GM06990 (cell line): ENCODE measurements at places on chromosomes 3 and 15.

DNA sequence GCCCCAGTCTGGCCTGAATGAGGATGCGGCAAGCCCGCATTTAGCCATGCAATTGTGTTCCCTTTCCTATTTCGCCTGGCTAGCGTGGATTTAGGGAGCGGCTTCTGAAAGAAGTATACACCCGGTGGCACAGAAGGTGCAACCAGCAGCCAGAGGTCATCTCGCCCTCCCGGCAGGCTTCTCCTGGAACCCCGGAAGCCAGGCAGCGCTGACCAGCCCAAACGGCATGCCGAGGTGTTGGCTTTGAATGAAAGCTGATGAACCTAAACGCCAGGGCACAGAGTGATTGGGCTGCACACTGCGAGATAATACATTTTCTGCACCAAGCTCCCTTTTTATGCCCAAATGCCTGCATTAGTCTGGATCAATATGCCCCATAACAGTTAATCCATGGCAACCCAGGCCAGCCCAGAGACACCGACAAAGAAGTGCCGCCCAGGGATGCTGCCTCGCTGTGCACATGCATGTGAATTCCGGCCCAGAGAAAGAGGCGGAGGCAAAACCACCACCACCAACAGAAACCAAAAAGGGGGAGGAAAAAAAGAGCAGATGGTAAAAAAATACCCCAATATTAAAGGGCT lies 1.4 kb downstream of the SRGAP3 start:
- no peak for DNase-seq

DNA sequence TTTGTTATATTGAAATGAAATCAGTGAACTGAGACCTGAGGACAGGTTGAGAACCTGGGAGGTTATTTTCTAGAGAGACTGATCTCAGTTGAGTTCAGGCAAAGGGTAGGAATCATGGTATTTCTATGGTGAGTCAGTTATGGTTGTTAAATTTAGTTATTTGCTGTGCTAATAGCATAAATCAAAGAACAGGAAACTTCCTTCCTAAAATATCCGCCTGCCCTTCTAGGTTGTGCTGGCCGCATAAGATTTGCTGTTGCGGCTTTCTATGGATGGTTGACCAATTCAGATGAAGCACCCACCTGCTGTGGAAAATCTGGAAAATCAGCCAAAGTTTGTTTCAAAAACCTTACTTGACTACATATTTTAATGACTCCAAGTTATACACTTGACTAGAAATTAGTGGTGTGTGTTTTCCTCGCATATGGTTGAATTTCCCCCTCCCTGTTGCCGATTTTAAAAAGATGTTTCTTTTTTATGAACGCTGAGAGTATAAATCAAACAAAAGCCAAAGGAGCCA lies 52.6 kb downstream of the PLCL2 start:
- no peak for DNase-seq

DNA sequence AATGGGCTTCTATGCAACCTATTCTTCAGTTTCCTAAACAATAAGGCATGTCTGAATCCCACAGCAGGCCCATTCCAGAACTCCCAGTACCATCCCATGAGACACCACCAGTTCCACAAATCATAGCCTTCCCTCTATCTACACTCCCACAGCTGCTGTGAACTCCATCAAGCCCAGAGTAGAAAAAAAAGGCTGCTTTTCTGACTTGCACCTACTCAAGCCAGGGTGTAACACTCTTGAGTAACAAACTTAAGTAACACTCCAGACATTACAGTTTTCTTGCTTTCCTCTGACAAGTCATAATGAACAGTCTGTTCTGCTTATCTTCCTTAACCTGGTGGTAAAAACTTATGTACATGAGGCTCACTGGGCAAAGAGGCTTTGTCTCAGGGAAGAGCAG lies 283.1 kb downstream of the NFKBIZ start:
- no peak for DNase-seq

DNA sequence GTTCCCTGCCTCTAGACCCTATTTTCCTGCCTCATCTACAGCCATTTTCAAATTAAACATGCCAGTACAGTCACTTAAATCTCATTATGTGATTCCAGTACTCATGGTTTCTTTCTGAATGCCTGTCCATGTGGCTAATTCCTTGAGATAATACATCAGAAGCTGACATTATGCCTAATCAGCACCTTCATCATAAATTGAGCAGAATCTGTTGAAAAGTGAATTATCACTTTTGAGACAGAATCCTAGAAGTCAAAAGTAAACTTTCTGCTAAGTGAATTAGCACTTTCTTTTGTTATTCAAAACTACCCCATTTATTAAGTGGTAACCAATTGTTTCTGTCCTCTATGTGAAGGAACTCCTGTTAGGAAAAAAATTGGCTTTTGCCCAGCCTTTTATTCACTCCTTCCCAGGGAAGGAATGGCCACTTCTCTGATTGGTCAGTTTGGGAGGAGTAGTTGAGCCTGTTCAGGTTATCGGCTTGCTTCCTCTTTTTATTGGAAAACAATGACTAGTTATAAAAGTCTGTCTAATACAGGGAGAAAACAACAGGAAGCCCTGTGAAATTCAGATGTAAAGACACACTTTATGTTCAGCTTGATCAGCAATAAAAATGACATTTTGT lies 40.5 kb downstream of the OSTN start:
- no peak for DNase-seq

DNA sequence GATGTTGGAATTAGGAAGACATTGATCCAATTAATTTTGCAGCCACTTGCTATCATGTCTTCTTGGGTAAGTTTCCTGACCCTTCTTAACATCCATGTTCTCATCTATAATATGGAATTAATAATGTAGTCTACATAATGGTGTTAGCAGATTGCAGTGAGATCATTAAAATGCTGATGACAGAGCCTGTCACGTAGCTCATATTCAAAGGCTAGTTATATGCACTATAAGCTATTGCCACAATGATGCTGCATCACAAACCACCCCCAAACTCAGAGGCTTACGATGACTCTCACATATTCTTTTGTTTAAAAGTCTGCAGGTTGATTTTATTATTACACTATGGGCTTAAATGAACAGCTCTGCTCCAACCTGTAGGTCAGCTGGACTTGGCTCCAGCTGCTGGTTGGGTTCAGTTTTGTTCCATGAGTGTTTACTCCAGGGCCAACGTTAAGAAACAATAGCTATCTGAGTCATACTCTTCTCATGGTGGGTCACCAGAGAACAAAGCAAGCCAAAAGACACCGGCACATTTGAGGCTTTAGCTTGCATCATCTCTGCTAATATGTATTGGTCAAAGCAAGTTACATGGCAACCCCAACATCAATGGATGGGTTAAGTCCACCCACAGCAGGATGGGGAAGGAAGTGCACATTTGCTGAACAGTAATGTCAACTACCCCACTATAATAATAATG lies 250.0 kb upstream of the SLCO3A1 start:
- no peak for DNase-seq

DNA sequence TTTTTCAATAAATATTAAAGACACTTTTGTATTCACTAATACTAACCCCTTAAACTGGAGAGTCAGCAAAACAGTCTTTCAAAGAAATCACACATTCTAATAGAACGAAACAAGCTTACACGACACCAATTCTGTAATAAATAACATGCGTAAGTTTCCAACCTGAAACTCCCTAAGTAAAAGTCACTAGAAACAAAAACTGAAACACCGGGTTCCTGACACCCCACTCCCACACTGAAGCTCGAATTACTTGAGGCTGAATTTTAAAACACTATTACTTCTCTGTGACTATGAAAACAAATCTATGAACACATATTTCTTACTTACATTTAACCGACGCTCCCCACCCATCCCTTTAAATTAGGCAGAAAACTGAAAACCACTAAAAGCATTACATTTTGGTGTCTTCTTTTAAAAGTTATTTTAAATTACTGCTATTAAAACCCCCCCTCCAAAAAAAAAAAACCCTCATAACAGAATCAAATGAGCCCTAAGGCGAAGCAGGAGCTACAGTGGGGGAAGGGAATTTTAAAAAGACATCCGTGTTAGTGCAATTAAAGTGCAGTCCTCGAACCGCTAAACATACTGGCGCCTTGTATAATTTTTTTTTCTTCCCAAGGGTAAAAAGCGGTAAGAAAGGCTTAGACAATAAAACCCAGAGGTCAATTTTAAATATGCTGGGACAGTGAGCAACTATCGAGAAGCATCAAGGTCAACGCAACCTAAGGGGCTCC lies 878 bp downstream of the SPPL2A start:
- no peak for DNase-seq

DNA sequence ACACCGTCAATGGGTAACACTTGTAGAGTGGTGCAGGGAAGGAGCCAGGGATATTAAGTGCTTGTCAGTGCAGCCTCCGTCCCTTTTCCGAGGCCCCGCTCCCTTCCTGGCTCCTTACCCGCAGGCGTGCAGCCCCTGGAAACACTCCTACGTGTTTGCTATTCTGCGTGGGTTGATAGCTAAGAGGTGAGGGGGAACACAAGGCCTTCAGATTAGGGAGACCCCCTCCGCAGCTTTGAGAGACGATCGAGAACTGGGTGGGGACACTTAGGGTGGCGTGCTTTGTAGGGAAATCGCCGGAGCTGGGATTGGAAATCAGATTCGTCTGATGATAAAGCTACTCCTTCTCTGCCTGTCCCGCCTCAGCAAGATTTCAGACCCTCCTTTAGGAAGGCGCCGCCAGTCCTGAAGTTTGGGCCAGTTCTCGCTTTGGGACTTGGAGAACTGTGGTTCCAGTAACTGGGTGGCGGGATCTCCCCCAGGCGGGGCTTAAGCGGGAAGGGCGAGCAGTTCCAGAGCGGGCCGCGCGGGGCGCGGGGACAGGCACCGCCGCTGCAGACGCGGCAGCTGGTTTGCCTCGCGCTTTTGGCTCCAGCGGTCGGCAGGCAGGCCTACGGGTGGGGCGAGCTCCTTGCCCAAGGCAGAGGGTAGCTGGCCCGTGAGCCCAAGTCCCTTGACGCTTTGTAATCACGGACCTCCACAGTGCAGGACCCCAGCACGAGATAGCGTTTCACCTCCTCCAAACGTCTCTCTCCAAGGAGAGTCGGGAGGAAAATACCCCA lies 8.0 kb upstream of the FAM107A start:
- peak; percentile 78 for DNase-seq

DNA sequence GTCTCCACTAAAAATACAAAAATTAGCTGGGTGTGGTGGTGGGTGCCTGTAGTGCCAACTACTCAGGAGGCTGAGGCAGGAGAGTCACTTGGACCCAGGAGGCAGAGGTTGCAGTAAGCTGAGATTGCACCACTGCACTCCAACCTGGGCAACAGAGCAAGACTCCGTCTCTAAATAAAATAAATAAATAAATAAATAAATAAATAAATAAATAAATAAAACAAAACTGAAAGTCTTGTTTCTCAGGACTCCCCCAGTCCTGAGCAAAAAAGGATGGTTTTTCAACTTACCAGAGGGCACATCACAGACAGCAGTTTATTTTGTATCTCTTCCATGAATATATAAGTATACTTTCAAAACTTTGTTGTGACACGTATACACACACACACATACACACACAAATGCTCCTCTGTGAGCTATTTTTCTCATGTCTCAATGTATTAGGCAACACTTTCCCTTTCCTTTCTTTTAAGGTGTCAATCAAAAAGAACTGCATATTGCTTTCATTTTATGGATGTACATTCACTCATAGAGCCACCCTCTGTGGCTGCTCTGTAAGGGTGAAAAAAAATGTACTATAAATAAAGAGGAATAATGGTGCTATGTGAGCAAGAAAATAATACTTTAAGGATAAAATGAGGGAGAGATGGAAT lies 54.8 kb upstream of the MITF start:
- DNase-seq: no peak

GRCh38 chr3:186598108-186598784 lies 14.6 kb upstream of the AHSG start:
- DNase-seq: no peak

DNA sequence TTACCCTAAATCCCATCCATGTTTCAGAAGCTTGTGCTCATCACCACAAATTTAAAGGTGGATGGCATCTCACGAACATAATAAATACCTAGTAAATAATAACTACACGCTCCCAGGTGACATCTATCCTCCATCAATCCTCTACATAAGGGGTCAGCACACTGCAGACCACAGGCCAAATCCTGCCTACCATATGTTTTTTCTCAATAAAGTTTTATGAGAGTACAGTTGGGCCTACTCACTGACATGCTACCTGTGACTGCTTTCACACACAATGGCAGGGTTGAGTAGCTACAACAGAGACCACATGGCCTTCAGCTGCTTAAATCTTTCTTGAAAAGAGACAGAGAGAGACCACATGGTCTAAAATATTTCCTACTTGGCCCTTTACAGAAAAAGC lies 105.9 kb downstream of the LMLN start:
- DNase-seq: no peak

- no peak for DNase-seq
These were observed 98.2 kb downstream of the ANXA2 start for GRCh38 chr15:60299452-60300047.

DNA sequence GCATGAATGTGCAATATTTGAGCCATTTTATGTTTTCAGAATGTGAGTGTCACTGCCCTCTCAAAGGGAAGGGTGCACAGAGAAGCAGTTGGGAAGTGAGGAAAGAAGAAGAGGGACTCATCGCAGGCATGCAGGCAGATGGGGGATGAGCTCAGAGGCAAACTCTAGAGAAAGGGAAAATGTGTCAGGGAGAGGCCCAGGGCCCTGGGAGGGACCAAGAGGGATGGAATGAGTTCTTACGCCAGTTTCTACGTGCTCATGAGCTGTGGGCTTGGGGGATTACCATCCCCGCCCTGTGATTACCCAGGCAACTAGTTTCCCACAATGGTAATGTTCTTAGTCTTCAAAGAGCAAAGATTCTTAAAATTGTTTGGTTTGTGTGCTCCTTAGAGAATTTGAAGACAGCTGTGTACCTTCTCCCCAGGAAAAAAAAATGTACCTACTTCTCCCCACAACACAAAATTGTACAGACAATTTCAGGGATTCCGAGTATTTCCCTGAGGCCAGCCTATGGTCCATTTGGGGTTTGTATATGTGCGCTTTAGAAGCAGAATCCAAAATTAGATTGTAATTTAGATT lies 17.8 kb downstream of the GCSAM start:
- DNase-seq: peak; percentile 69

DNA sequence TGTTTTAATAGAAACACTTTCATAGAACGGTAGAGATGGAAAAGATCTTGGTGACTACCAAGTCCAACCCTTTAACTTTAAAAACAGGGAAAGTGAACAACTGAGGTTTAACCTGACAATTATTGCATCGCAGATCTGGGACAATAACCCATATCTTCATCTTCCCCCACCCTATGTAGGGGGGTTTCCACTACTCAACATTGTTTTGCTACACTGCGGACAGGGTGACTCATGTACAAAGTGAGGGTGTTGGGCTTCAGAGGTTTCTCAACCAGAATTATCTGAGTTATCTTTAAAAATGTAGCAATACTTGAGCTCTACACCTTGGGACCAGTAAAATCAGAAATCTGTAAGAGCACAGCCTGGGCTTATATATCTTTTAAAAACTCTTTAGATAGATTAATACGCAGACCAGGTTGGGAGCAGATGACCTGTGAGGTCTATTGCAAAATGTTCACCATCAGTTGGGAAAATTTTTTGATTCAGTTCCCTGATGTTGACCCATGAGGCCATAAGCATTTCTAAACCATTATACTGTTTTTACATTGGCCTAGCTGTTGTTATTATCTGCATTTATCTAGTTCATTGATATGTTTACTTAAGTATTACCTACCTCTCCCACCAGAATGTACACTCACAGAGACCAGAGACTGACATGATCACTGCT lies 103.6 kb upstream of the ICE2 start:
- DNase-seq: no peak
